Activated CD8-positive, alpha-beta T cell treated with anti-CD3 and anti-CD28 coated beads, Interleukin-2, amount 10 ng/mL, durations not matched to agents 7 days and 5 days (primary cell): ENCODE measurements at places on chromosomes 7 and 10. TPM values are rescaled to one million over a fixed set of nuclear protein-coding genes. Genes with fewer than 3 reads are reported as not detected.
A peak's percentile ranks its signal among the peaks of the same experiment; 100 is the strongest.

- H3K36me3 ChIP-seq, result no peaks in the 10 kb centered on the region
- DNase-seq, result no peak
Observed at GRCh38 chr7:116984917-116985316, 31.6 kb downstream of the ST7 start.

- no peaks in the 10 kb centered on the region for H3K4me1 ChIP-seq
- H3K27me3 ChIP-seq, result no peaks in the 10 kb centered on the region
- no peak overlapping the region for H3K4me3 ChIP-seq
- H3K27ac ChIP-seq, result no peak overlapping the region
- no peak for DNase-seq
- no peaks in the 10 kb centered on the region for H3K36me3 ChIP-seq
Observed at GRCh38 chr7:75966190-75966961, 28.0 kb downstream of the TMEM120A start.

The SLC18A2 gene
- total RNA-seq, result not detected

DNA sequence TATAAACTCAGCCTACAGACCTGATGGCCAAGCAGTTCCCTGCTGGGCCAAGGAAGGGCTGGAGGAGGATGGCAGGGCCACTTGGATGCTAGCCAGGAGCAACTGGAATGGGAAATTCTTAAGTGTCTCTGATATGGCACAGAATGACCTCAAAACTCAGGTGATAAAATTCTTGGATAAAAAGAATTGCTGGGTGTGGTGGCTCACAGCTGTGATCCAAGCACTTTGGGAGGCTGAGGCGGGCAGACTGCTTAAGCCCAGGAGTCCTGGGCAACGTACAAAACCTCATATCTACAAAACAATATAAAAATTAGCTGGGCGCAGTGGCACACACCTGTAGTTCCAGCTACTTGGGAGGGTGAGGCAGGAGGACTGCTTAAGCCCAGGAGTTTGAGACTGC, 14.0 kb upstream of the PKD1L1 start:
- no peak overlapping the region for H3K4me3 ChIP-seq
- peaks cover 67% of the 10 kb centered on the region for H3K36me3 ChIP-seq
- DNase-seq, result no peak
- H3K27me3 ChIP-seq, result no peaks in the 10 kb centered on the region
- H3K4me1 ChIP-seq, result peaks cover 9% of the 10 kb centered on the region

DNA sequence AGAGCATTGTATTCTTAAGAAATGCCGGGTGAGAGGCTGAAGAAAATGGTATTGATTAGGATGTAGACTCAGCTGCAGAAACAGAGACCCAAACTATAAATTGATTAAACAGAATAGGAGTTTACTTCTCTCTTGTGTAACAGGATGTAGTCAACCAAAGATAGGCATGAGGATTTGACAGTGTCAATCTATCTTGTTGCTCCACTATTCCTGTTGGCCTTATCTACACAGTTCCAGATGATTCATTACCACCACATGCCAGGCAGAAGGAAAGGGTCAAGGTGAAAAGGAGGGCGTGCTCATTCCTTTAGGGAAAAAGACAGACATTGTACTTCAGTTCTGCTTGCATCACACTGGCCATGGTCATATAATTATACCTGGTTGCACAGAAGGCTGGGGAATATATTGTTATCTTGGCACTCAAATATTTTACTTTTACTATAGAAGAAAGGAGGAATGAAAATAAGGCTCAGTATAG, 11.9 kb upstream of the DMTF1 start:
- H3K4me3 ChIP-seq, result no peak overlapping the region
- H3K36me3 ChIP-seq, result no peaks in the 10 kb centered on the region
- peaks cover 12% of the 10 kb centered on the region for H3K4me1 ChIP-seq

DNA sequence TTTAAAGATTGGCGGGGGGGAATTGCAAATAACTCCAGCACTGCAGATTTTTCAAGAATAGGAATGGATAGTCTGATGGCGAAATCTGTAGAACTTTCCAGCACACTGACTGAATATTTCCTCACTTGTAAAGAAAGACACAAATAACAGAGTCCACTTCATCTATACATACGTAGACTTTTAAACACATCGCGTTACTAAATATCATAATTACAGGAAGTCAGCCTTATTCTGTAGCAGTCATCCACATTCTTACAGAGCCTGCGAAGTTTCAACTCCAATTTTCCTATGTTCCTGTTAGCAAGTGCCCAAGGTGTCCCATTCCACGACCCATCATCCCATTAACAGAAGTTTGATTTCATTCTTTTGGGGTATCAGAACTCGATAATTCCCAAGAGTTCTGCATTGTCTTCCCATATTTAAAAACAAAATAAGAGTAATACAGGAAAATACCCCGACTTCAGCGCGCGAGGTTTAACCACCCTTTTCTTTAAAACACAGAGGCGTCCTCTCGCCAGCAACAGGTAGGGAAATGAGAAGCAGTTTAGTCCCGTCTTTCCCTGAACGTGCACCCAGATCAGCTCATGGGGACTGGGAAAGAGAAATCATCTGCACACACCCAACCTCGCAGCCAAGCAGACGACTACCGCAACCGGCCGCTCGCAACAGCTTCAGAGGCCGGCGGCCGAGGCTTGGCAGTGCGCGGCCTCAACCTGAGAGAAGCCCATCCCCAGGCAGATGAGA, 880 bp downstream of the HERC4 start:
- peak overlapping the region; percentile 96 for H3K4me3 ChIP-seq
- no peak for DNase-seq
- H3K27me3 ChIP-seq, result no peaks in the 10 kb centered on the region
- peaks cover 51% of the 10 kb centered on the region for H3K4me1 ChIP-seq
- peak overlapping the region; percentile 93 for H3K27ac ChIP-seq

DNA sequence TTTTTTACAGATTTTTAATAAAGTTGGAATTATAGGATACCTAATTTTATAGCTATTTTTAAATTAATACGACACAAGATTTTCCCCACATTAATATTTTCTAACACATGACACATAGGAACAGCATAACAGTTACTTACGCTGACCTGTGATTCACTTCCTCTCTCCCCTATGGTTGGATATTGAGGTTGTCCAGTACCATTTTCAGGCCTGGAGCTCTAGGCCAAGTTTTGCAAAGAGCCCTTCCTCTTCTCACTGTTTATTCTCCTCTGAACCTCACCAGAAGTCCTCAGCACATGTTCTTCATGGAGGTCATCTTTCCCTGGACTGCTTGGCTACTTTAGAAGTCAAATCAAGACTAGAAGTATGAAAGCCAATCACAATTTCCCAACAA, 28.2 kb downstream of the LYZL1 start:
- H3K27me3 ChIP-seq, result peaks cover 29% of the 10 kb centered on the region
- DNase-seq, result no peak
- peaks cover 16% of the 10 kb centered on the region for H3K4me1 ChIP-seq
- no peak overlapping the region for H3K4me3 ChIP-seq
- no peak overlapping the region for H3K27ac ChIP-seq

- DNase-seq, result peak; percentile 4
- H3K27ac ChIP-seq, result no peak overlapping the region
- no peak overlapping the region for H3K4me3 ChIP-seq
- H3K27me3 ChIP-seq, result no peaks in the 10 kb centered on the region
- peaks cover 20% of the 10 kb centered on the region for H3K4me1 ChIP-seq
Observed at GRCh38 chr10:1123198-1123597, 67.0 kb downstream of the WDR37 start.

- no peaks in the 10 kb centered on the region for H3K4me1 ChIP-seq
- no peak overlapping the region for H3K4me3 ChIP-seq
- no peaks in the 10 kb centered on the region for H3K27me3 ChIP-seq
- H3K36me3 ChIP-seq, result no peaks in the 10 kb centered on the region
Observed at GRCh38 chr7:115988401-115988800, 42.2 kb downstream of the TFEC start.

The TEX36 gene
- total RNA-seq, result not detected

- H3K4me1 ChIP-seq, result peaks cover 25% of the 10 kb centered on the region
- no peak for DNase-seq
- H3K4me3 ChIP-seq, result no peak overlapping the region
- H3K27ac ChIP-seq, result no peak overlapping the region
Observed at GRCh38 chr7:29192811-29193210, 1.8 kb upstream of the CHN2 start.

DNA sequence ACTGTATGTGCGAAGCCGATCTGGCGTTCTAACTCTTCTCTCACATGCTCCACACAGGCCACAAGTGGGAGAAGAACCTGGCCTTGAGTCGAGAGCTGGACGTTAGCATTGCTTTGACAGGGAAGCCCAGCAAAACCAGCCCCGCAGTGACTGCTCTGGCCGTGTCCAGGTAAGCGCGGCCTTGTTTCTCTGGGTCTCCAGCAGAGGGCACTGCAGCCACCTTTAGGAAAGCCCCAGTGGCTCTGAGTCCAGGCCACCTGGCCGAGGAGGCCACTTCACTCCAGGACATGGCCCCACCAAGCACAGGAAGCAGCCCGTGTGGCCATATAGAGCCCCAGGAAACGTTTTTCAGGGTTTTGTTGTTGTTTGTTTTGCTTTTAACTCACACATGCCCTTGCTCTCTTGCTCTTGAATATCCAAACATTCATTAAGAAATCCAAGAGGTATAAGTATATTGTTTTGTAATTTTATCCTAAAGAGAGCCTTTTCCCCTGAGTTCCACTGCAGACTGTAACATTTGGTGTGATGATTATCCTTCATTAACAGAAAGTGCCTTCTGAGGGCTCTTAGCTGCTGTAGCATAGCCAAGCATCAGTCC, 41.8 kb upstream of the LRRC18 start:
- peak; percentile 60 for DNase-seq
- no peaks in the 10 kb centered on the region for H3K4me1 ChIP-seq
- no peaks in the 10 kb centered on the region for H3K27me3 ChIP-seq
- H3K4me3 ChIP-seq, result no peak overlapping the region

The ADAP1 gene
- 24.2 TPM for total RNA-seq

DNA sequence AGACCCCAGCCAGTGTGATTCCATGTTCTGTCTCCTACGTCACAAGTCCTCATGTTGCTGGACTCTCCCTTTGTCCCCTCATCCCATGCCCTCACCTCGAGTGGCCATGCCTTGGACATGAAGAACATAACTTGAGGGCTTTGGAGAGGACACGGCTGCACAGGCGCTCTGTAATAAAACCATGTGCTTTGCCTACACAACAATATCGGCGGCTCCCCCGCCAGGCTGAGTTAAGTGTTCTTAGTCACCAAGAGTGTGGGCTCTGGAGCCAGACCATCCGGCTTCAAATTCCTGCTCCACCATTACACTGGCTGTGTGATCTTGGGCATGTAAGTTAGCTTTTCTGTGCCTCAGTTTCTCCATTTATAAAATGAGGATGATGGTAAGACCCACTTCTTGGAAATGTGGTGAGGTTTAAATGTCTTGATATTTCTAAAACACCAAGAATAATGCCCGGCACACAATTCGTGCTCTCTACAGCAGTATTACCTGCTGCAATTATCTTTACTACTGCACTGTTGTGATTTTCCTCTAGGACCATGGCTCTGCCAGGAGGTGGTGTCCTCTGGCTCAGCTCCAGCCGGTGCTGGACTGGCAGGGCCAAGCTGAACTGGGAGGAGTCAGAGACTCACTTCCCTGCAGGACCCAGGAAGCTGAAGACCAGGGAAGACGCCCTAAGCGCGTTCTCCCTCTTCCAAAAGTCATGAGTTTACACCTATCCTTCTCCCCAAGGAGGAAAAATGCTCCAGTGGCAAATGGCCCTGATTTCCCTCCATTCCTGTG, 15.7 kb downstream of the SLIT1 start:
- peaks cover 15% of the 10 kb centered on the region for H3K27me3 ChIP-seq
- no peak for DNase-seq
- no peak overlapping the region for H3K27ac ChIP-seq
- H3K4me1 ChIP-seq, result no peaks in the 10 kb centered on the region
- no peaks in the 10 kb centered on the region for H3K36me3 ChIP-seq

The TMEM139 gene
- 0.65 TPM for total RNA-seq

- no peak for DNase-seq
- no peaks in the 10 kb centered on the region for H3K4me1 ChIP-seq
- H3K27me3 ChIP-seq, result no peaks in the 10 kb centered on the region
- no peaks in the 10 kb centered on the region for H3K36me3 ChIP-seq
Observed at GRCh38 chr10:60082341-60082740, 176.0 kb upstream of the CCDC6 start.

The SERPINE1 gene
- total RNA-seq, result 0.58 TPM

GRCh38 chr10:93206652-93207051, 133.0 kb downstream of the CYP26A1 start:
- no peaks in the 10 kb centered on the region for H3K4me1 ChIP-seq
- peaks cover 7% of the 10 kb centered on the region for H3K27me3 ChIP-seq

The ZP3 gene
- total RNA-seq, result 4.0 TPM

DNA sequence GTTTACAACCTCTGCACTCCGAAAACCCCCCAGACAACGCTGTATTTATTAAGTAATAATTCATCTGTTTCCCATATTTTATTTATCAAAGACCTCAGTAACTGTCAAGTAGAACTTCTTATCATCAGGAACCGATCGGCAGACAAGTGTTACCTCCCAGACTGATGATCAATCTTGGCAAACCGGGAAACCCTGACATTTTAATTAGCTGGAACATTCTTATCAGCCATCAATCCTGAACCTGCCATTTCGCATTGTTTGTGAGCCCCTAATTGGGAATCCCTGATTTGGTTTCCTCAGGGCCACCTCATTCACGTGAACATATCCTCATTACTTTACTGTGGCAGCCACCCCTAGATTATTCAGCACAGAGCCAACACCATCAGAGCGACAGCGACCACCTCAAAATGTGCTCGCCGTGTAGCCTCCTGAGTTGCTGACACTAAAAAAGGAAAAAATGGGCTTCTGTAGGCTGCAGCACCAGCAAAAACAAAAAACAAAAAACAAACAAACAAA, 93.6 kb upstream of the SDK1 start:
- H3K4me1 ChIP-seq, result no peaks in the 10 kb centered on the region
- no peak overlapping the region for H3K27ac ChIP-seq
- no peaks in the 10 kb centered on the region for H3K27me3 ChIP-seq
- DNase-seq, result no peak
- no peak overlapping the region for H3K4me3 ChIP-seq

DNA sequence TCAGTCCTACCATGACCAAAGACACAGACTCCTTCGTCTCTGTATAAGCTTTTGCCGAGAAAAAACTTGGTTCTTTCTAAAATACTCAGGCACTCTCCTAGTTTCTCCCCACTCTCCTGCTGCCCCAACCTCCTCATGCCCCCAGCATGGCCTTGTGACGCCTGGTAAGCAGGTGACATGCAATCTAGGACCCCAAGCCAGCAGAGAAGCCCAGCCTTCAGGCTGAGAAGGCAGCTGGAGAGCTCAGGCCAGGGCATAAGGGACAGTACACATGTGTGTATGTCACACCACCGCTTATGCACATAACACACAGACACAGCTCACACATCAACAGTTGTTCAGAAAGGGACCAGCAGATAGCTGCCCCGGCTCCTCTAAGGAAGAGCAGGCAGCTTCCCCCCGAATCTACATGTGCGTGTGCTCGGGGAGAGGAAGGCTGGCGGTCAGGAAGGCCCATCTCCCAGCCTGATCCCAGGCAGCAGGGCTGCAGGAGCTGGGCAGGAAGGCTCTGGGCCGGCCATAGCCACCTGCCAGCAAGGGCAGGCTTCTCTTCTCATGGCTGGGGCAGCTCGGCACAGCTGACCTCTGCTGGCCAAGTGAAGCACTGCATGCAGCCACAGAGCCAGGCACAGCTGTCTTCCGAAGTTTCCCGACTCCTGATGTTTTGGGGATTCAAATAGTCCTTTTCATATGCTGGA, 8.5 kb downstream of the DDX56 start:
- H3K36me3 ChIP-seq, result peaks cover 48% of the 10 kb centered on the region
- peaks cover 7% of the 10 kb centered on the region for H3K4me1 ChIP-seq
- no peak overlapping the region for H3K27ac ChIP-seq
- peak; percentile 69 for DNase-seq
- no peak overlapping the region for H3K4me3 ChIP-seq

The TAS2R4 gene
- 0.74 TPM for total RNA-seq

The TLX1 gene
- total RNA-seq, result not detected
